Renal cortical epithelial cell (primary cell): ENCODE measurements at places on chromosomes 2 and 18.

DNA sequence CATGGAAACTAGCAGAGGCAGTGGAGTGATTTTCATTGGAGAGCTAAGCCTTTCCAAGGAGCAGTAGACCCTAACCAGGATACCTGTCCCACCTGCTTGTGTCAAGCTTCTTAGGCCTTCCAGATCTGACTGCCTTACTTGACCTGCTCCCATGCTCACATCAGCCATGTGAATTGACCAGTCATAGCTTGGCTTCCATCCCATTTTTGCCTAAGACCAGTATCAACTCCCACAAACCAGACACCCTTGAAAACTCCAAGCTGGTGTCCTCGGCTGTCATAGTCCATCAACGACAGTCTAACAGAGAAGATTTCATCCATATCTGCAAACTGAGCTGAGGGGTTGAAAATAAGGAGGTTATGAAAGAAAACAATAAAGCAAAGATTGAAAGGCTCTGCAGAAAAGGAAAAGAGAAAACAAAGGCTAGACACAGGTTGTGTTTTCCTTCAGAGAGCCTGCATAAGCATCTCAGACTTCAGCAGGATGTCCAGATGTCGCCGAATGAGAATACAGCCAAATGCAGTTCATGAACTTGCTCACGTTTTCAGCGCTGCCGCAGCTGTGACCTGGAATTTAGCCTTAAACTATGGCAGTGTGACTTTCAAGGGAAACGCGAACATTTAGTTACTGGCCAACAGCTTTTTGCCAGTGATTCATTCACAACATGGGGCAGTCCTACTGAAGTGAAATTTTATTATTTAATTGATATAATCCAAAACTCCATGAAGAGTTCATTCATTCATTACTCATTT lies 868.1 kb upstream of the ID2 start:
- peak; percentile 43 for DNase-seq

- no peak for DNase-seq
Measured at GRCh38 chr2:224910574-224910925, 131.7 kb downstream of the DOCK10 start.

- DNase-seq: no peak
Measured at GRCh38 chr2:46869621-46870020, 46.0 kb downstream of the MCFD2 start.

GRCh38 chr2:134258684-134259388 lies 5.0 kb downstream of the MGAT5 start:
- no peak for DNase-seq

GRCh38 chr18:58228762-58229161 lies 184.7 kb downstream of the NEDD4L start:
- DNase-seq: no peak

- DNase-seq: peak; percentile 32
Measured at GRCh38 chr18:26656944-26657536, 108.7 kb upstream of the KCTD1 start.

DNA sequence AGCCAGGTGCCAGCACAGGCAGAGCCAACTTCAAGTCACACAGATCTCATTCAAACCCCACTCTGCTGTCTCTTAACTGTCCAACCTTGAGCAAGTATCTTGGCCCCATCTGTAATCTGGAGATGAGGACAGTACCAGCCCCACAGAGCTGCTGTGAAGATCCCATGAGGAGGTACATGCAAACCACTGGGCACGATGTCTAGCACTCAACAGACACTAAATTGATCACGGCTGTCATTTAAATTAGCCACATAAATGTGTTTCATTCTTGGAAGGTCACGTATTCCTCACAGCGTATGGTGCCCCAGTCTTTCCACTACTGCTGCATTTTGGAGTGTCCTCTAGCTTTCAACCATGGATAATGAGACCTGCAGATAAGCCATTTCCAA lies 167.6 kb upstream of the ID2 start:
- no peak for DNase-seq

- DNase-seq: no peak
Measured at GRCh38 chr18:70301667-70302066, 12.8 kb downstream of the SOCS6 start.

DNA sequence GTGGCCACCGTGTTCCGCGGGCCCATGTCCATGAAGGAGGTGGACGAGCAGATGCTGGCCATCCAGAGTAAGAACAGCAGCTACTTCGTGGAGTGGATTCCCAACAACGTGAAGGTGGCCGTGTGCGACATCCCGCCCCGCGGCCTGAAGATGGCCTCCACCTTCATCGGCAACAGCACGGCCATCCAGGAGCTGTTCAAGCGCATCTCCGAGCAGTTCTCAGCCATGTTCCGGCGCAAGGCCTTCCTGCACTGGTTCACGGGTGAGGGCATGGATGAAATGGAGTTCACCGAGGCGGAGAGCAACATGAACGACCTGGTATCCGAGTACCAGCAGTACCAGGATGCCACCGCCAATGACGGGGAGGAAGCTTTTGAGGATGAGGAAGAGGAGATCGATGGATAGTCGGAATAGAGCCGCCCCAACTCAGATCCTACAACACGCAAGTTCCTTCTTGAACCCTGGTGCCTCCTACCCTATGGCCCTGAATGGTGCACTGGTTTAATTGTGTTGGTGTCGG lies 17.7 kb downstream of the TUBB6 start:
- no peak for DNase-seq

DNA sequence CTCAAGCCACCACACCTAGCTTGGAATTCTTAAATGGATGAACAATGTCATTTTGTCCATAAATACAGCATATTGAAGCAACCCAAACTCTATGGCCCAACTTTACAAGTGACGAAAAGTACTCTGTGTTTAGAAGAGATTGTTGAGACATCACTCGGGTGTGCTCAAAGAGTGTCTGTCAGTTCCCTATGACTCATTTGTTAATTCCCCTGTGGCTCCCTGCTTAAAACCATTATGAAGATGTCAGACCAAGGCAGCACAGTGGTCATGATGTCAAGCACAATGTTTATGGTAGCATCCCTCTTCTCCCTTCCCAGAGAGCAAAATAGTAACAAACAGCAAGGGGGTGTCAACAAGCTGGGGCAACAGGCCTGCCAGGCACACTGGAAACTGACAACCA lies 3.0 kb downstream of the LYG1 start:
- peak; percentile 36 for DNase-seq
